ENCODE measurements at places on chromosomes 2 and 18. TPM values are rescaled to one million over a fixed set of nuclear protein-coding genes. Genes with fewer than 3 reads are reported as not detected.

The GALNT14 gene
- total RNA-seq = not detected

DNA sequence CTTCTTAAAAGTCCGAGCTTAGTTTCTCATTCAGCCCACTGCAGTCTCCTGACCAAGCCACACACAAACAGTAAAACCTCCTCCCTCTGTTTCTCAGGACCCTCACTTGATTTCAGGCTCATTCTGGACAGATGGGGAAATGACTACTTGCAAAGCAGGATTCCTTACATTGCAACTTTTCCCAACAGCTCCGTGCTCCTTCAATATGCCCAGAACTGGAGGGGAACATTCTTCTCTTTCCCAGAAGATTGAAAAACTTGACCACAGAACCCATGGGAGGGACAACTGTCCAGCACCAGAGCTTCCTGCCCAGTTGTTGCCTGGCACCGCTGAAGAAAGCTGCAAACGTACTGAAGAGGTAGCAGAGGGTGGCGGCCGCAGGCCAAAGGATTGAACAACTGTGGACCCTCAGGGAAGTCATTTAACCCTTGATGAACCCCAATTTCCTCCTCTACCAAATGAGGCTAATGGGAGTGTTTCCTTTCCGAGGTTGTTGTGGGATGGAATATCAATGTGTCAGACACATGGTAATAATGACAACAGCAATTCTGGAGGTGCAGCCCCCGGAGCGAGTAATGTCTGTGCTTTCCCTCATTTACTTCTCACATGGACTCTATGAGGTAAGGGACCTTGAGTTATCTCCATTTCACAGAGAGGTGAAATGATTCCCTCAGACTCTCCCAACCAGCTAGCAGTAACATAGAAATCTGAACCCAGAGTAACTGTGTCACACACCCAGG lies 25.0 kb downstream of the BCL11A start:
- no peak for ATAC-seq

DNA sequence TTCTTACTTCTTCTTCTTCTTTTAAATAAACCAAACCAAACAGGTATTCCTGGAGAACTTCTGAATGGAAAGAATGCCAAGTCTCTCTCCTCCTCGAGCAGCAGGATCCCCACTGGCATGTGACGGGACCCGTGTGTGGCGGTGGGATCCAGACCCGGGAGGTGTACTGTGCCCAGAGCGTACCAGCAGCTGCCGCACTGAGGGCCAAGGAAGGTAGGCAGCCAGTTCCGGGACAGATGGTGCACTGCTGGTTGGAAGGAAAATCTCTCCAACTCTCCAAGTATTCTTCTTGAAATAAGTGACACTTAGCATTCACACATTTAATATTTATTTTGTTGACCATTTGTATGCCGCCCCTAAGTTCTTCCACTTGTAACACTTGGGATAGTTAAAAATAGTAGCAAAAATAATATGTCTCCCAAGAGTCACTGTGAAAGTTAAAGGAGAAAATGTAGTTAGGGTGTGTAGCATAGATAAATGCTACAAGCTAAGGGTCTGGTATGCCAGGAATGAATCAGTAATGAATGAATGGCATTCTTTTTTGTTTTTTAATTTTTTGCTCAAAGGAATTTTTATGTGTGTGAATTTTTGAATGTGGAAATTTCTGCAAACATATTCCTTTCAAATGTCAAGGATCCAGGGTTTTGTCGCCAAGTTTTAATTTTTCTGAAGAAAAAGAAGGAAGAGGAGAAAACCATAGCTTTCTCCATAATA lies 349.9 kb downstream of the THSD7B start:
- ATAC-seq = no peak

DNA sequence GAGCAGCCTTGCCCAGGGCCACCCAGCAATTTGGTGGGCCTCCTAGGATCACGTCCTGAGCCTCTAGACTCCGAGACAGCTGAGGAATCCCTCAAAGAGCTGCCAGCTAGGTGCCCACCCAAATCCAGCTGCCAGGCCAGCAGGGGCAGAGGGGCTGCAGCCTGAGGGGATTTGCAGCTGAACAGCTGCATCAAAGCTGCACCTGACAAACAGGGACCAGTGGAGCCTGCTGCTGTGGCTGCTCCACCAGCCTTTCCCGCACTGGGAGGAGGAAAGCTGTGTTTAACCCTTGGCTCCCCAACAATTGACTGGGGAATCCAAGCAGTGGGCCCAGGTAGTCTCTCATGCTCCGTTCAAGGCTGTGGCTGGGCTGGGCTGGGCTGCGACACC lies 8.2 kb downstream of the ADRA2B start:
- ATAC-seq = no peak

The CYRIA gene
- 0.06 TPM for total RNA-seq

The RUFY4 gene
- total RNA-seq = 0.19 TPM

The EMILIN1 gene
- 0.42 TPM for total RNA-seq

DNA sequence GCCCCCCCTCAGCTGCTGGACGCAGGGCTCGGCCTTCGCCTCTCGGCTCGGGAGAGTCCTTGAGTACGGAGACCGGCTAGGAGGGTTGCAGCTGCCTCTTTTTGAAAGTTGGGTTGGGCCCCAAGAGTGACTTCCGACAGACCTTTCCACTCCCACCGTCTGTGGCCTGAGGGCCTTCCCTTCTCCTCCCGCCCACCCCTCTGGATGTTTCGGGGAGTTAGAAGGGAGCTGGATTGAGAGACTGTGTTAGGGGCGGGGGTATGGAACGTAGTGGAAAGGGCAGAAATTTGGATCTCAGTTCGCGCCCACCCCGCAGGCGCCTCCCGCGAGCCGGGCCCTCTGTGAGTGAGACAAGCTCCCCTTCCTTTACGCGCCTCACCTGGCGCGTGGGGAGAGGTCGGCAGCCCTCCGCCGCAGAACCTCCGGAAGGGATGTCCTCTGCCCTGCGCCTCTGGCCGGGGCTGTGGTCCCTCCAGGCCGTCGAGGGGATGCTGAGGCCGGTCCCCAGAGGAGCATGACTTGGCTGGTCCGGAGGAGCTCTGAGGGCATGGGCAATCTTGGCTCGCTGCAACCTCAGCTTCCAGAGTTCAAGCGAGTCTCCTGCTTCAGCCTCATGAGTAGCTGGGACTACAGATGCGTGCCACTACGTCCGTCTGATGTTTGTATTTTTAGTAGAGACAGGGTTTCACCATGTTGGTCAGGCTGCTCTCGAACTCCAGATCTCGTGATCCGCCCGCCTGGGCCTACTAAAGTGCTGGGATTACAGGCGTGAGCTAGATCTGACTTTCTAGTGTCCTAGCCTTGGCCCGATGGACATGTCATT lies 15.9 kb downstream of the C2orf74 start:
- peak; percentile 38 for ATAC-seq

GRCh38 chr2:139652385-139652784 lies 872.2 kb upstream of the NXPH2 start:
- no peak for ATAC-seq

The SERPINB3 gene
- not detected for total RNA-seq

The AMMECR1L gene
- 13.8 TPM for total RNA-seq

- ATAC-seq = no peak
Measured at GRCh38 chr18:78998371-78999071, 18.9 kb downstream of the SALL3 start.

DNA sequence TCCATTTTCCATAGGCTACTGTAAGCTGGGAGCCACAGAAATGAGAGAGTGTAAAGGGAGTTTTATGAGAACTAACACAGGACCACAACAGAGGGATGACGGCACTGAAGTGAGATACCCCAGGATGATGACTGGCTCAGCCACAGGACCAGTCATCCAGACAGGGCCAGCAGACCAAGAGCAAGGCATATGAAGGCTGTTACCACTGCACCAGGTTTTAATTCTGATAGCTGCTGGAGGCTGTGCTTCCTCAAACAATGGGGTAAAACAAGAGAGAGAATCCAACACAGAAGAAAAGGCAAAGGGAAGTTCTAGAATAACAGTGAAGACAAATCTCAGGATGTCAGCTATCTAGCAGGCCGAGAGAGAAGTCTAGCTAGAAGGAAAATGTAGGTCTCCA lies 94.9 kb downstream of the BCL2 start:
- ATAC-seq = peak; percentile 100

The NTSR2 gene
- total RNA-seq = not detected

The SULT1C2 gene
- total RNA-seq = not detected

DNA sequence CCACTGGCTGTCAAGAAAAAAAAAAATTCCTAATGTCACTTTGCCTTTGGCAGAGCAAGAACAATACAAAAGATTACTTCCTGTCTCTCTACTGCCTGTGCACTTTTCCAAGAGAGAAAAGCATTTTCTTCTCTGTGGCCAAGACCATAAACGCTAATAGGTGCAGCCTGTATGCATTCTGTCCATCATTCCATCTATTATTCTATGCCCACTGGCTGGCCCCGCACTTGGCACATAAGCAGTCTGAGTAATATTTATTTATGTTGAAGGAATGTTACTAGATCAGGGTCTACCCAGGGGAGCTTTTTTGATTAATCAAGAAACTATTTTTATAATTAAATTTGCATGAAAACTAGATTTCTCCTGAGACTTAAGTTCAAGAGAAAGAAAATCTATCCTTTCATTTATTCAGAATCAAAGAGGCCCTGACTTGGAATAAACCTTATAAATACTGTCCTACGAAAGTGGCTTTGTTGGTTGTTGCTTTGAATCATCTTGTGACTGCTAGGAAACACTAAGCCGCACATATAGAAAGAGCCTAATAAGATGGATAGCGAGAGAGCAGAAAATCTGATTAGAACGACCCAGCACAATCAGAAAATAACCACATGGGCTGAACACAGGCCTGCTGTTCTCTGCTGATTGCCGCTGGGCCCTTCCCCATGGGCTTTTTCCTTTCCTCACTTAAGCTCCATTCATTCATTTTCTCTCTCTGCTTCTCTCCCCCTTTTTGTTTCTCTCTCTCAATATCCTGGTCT lies 59.4 kb downstream of the MMADHC start:
- no peak for ATAC-seq

The PMAIP1 gene
- total RNA-seq = 83.1 TPM

DNA sequence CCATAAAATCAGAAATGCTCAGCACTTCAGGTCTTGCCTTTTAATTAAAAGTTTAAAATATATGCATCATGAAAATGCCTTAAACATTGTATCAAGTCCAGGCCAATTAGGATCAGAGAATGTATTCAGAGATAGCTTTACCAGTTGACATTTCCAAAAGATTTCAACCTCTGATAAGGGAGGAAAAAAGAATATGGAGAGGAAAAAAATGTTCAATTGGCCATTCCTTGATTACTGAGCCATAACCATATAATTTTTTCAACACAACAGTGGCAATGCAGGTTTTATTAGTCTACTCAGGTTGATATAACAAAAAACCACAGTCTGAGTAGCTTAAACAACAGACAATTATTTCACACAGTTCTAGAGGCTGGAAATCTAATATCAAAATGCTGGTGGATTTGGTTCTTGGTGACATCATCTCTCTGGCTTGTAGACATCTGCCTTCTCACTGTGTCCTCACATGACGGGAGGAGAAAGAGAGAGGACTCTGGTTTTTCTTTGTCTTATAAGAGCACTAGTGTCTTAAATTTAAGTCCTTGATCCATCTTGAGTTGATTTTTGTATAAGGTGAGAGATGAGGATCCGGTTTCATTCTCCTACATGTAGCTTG lies 111.9 kb downstream of the IRS1 start:
- no peak for ATAC-seq

The SNTG2 gene
- total RNA-seq = 0.17 TPM

The SAP130 gene
- 27.6 TPM for total RNA-seq

The UPP2 gene
- not detected for total RNA-seq

DNA sequence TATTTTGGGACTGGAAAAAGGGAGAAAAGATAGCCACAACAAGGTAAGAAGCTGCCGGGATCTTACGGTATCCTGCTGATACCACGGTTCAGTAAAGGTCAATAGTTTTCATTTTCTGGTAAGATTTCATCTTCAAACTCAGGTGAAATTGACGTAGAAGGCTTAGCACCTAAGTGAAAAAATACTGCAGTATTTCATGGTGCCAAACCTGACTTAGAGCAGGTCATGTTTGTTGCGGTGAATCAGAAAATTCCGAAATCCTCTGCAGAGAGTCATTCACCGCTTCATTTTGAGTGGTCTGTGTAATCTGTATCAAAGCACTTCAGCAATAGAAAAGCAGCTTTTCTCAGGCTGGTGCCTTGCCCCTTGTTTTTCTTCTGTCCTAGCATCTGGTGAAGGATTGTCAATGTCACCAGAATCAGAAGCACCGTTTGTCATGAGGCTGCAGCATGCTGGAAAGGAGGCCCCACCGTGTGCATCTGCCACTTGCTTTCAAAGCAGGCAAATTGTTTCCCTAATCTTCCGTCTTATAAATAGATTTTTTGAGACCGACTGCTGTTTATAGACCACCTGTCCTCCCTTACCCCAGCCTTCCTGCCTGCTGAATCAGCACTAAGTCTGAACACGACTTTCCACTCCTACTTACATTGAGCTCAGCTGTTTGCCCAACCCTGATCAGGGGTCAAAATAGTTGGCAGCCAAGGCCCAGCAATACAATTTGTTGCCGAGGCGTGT lies 156.3 kb downstream of the EML6 start:
- ATAC-seq = no peak

GRCh38 chr2:164754157-164755093 lies 87.2 kb downstream of the COBLL1 start:
- ATAC-seq = peak; percentile 29

DNA sequence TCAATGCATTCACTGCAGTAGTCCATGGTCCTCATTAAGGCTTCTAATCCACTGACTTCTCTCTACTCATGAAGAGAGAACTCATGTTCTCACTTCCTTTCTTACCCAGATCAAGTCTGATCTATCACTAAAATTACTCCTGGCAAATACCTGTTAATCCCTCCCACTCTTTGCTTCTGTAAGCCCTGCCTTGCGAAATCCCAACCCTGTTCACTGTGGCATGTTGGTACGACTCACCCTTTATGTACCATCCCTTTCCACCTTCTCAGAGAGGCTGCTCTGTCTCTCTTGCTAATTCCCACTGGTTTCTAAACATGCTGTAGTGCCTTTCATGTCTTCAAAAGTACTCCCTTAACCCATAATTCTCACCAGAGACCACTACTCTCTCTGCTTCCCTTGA lies 272.2 kb upstream of the ACVR2A start:
- ATAC-seq = no peak

DNA sequence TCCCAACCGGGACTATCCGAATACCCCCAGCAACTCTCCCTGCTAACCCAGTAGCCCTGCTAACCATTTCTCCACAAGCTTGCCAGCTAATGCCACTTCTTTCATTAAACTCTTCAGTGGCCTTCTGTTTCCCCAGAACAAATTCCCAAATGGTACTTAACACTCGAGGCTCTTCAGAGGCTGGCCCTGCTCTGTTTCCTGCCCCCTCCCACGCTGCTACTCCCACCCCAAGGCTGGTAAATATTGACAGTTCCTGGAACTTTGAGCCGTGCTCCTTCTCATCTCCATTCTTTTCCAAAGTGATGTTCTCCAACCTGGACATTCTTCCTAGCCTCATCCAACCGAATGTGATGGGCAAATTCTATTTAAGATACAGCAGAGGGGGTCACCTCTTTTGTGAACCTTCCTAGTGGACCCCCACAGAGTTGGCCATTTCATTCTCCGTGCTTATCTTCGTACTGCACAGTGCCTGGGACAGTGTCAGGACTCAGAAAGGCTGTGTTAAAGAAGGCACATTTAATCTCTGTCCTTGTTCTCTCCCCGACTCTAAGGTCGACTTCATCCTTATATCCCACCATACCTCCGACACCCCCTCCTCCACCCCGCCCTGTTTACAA lies 3.2 kb upstream of the KIDINS220 start:
- no peak for ATAC-seq

- ATAC-seq = no peak
Measured at GRCh38 chr18:26771524-26771923, 94.0 kb downstream of the AQP4 start.
